NCI-H2029 (cell line): ENCODE measurements at places on chromosomes 6 and 20.

- DNase-seq = no peak
Observed at GRCh38 chr6:11181478-11182136, 50.9 kb downstream of the NEDD9 start.

- DNase-seq = no peak
Observed at GRCh38 chr6:163386329-163386908, 28.1 kb upstream of the QKI start.

GRCh38 chr6:22643780-22644179, 74.4 kb downstream of the HDGFL1 start:
- DNase-seq = no peak

DNA sequence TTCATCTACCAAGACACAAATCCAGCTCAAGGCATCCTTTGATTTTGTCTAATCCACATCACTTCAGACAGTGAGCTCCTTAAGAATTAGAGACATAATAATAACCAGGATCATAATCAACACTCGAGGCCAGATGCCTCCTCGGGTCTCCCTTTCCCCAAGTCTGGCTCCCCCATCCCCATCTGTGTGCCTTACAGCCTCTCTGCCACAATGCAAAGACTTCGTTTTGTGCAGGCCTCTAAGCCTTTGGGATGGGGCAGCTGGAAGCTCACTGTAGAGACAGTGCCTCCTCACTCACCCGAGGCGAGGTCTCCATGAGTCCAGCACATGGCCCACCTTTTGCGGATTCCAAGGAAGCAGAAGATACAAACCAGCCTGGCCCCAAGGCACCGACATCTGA, 30.3 kb downstream of the LRFN2 start:
- no peak for DNase-seq

DNA sequence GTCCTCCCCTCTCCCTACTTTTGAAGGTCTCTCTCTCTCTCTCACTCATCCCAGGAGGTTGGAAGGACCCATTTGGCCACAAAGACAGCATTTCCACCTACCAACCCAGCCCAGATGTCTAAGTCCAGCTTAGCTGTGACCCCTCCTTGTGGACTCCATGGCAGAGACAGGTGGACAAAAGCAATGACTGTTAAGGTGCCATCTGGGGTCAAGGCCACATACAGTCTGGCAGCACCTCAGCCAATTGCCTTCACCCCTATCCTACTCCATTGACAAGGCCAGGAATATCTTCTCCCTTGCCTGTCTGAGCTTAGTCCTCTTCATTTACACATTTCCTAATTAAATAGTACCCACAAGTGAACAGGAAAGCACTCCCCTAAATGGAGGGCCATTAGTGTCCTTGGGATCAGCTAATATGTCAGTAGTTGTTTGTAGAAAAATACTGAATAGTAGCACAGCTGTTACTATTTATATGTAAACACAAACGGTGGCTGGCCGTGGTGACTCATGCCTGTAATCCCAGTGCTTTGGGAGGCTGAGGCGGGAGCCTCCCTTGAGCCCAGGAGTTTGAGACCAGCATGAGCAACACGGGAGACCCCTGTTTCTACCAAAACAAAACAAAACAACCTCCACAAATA, 28.8 kb downstream of the GCM1 start:
- peak; percentile 22 for DNase-seq
